ENCODE measurements at places on chromosomes 11 and 22.

DNA sequence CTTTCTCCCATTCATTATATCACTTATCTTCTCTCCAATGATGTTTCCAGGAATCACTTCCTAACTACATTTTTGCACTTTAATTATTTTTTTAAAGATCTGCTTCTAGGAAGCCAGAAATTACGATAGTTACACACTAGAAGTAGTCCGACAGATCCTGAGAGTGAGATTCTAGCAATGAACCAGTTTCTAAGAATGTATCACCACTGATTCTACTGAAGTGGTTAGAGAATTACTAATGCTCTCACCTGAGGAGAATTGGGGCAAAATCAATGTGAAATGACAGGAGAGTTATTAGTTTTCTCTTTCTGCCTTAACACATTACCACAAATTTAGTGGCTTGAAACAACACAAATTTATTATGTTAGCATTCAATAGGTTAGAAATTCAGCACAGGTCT, 241.2 kb downstream of the CASP12 start:
- DNase-seq = no peak

DNA sequence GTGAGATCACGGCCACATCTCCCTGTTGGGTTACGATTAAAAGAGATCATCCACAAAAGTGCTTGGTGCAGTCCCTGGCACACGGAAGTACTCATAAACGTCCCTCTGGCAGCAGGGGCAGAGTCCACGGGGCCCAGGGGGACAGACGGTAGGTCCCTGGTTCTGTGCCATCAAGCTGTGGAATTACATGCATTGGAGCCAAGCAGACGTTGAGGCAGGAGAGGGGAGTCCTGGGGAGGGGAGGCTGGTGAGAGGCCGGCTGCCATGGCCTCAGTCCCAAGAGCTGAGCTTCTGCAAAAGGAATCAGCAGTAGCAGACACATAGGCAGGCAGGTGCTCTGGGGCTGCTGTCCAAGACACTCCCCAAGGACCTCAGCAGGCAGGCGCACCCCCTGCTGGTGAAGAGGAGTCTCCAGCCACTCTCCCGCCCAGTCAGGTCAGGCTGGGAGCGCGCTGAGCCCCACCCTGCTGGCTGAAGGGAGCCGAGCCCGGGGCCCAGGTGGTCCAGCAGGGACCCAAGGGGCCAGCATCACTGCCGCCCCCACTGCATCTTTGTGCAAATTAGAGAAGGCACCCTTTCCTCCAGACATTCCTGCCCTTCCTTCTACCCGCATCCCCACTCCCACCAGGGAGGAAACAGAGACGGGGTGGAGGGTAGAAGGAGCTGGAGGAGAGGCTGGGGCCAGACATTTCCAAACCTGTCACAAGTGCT, 7.6 kb upstream of the KCTD17 start:
- peak; percentile 56 for DNase-seq

- DNase-seq = peak; percentile 86
These were observed 2.7 kb downstream of the ADM start for GRCh38 chr11:10307400-10308200.

DNA sequence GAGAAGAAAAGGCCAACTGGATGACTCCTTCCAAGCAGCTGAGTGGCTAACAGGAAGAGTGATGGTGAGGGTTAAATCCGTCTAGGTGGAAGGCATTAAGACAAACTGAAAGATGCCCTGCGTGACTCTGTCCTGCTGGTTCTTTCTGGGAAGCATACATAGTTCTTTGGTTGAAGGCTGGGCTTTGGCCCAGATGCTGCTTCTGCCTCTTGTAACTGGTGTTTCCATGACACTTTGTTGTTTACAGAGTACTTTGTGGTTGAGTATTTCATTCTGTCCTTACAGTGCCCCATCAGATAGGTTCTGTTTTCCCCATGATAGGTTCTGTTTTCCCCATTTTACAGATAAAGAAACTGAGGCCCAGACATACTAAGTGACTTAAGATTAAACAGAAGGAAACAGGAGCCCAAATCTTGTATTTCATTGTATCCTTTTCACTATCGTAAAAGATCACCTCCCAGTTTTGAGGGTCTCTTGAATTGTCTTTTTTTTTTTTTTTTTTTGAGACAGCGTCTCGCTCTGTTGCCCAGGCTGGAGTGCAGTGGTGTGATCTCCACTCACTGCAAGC, 124.3 kb upstream of the RASSF10 start:
- no peak for DNase-seq

GRCh38 chr11:67119585-67120391, 725 bp downstream of the KDM2A start:
- DNase-seq = peak; percentile 21

DNA sequence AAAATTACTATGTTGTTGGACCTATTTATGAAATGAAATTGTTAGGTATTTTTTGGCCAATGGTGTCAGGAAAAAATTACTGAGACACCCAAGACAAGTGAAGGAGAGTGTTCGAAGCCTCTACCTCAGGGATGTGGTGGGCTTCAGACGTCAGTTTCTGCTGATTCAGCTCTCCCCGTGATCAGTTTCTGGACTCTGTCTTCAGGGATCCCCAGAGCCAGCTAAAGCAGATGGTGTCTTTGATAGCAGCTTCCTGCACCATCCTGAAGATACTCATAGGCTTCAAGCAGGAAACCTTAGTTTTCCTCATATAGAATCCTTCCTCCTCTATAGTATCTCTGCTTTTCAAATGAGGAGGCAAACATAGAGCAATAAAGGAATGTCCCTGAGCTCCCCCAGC, 7.4 kb downstream of the CD248 start:
- no peak for DNase-seq

DNA sequence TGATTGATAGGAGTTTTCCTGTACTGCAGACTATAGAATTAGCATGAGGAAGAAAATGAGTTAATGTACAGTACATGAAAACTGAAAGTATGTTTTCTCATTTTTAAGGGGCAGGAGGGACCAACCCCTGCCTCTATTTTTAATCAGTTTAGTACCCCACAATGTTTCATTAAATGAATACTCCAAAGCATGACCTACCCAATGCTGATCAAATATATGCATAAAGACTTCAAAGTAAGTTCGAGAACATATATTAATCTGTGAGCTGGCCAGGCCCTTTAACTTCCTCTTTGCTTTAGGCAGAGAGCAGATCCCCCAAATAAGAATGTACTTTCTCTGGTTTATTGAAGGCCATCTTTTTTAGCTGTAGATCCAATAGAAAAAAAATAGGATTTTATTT, 161.0 kb downstream of the FCHSD2 start:
- DNase-seq = no peak

GRCh38 chr11:125346179-125346530, 149.9 kb downstream of the FEZ1 start:
- DNase-seq = no peak

GRCh38 chr11:66768818-66769217, 39.8 kb upstream of the SPTBN2 start:
- DNase-seq = no peak

- DNase-seq = no peak
These were observed 662.1 kb downstream of the NTM start for GRCh38 chr11:132032555-132032954.

Data from stimulated activated naive CD8-positive, alpha-beta T cell treated with anti-CD3 and anti-CD28 coated beads, Interleukin-15, amount 100 ng/mL, for 72 hours (primary cell).